ENCODE measurements at places on chromosomes 16 and 17. TPM values are rescaled to one million over a fixed set of nuclear protein-coding genes. Genes with fewer than 3 reads are reported as not detected.

The BRIP1 gene
- 0.83 TPM for total RNA-seq

The CES3 gene
- 2.5 TPM for total RNA-seq

The MT1F gene
- total RNA-seq: 12.6 TPM

The TPSB2 gene
- 168 TPM for total RNA-seq

The G6PC3 gene
- total RNA-seq: 40.1 TPM

The RGS11 gene
- 8.2 TPM for total RNA-seq

The MKS1 gene
- total RNA-seq: 20.1 TPM

The SULT1A3 gene
- 23.1 TPM for total RNA-seq

The PARD6A gene
- 5.5 TPM for total RNA-seq

The TNFSF13 gene
- 161 TPM for total RNA-seq

The GNG13 gene
- not detected for total RNA-seq

The ACE gene
- 90.7 TPM for total RNA-seq

The OR2C1 gene
- not detected for total RNA-seq

The CMTM2 gene
- total RNA-seq: 4.0 TPM

The IRX6 gene
- 3.5 TPM for total RNA-seq

The KRT16 gene
- total RNA-seq: not detected

The DNASE1L2 gene
- total RNA-seq: 2.0 TPM

The ZNF423 gene
- total RNA-seq: 10.7 TPM

The ZSCAN10 gene
- not detected for total RNA-seq

The FAM222B gene
- 21.7 TPM for total RNA-seq

The SEPTIN12 gene
- total RNA-seq: not detected

The NETO2 gene
- total RNA-seq: 18.7 TPM

The SPATA32 gene
- not detected for total RNA-seq

The CLDN9 gene
- total RNA-seq: 1.0 TPM

The GRIN2A gene
- 0.56 TPM for total RNA-seq

The TMEM92 gene
- total RNA-seq: 9.2 TPM

The GP1BA gene
- 0.92 TPM for total RNA-seq

The LAT gene
- 17.8 TPM for total RNA-seq

The COG4 gene
- total RNA-seq: 62.0 TPM

All from lower lobe of right lung (tissue), 2 donors.